ENCODE measurements at places on chromosomes 11 and 22.

- no peak for DNase-seq
These were observed 2.1 kb downstream of the LGALS12 start for GRCh38 chr11:63508009-63508408.

- no peak for DNase-seq
These were observed 26.8 kb downstream of the TPCN2 start for GRCh38 chr11:69075421-69076128.

GRCh38 chr11:45806937-45807791 lies 2.2 kb downstream of the SLC35C1 start:
- DNase-seq: no peak

DNA sequence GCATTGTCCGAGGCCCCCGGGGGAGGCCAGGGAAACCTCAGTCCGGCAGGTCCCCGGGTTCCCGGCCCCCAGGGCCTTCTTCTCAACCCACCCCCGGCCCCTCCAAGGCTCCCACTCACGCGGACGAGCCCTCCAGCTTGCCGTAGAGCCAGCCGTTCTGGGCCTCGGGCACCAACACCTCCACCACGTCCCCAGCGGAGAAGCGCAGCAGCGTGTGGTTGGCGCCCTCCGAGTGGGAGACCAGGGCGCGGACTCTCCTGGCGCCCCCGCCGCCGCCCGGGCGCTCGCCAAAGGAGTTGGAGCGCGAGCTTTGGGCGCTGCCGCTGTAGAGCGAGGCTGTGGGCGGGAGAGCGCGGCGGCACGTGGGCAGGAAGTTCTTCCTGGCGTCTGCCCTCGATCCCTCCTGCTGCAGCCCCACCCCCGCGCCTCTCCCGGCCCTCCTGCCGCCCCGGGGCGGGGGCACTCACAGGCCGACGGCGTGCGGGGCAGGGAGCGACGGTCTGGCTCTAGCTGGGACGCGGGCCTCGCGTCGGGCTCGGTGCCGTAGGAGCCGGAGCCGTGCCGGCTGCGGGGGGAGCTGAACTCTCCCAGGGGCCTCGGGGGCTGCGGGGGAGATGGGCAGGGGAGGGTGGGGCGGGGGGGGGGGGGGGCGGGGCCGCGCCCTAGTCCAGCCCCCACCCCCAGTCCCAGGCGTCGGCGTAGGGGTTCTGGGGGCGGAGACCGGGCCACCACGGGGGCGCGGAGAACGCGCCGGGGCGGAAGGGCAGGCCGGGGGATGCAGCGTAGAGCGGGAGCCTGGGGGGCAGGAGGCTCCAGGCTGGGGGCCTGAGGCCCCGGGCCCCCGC lies 4.9 kb upstream of the SLC16A8 start:
- no peak for DNase-seq

DNA sequence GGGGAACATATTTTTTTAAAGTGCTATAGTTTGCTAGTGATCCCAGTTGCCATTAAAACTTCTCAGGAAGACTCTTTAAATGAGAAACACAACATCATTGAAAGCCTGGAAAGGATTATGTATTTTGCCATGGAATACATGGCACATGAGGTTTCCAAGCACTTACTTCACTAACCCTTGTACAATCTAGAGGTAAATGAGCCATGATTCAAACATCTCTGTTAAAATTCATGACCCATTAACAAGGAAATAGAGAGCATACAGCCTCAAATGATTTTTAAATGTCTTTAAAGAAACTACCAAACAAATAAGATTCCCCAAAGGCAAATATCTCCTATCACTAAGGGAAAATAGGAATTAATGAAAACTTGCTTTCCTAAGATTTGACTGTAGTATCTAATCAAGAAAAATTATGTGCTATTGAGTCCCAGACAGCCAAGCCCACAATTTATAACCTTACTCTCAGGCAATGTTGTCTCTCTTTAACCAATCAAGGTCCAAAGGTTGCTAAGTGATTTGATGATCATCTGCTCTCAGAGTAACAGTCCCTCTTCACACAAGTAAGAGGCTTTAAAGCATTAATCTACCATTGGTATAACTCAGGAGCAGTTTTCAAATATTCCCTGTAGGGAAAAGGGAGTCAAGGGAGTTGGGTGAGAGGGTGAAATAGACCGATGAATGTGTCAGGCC lies 92.0 kb upstream of the DDI1 start:
- peak; percentile 64 for DNase-seq

- DNase-seq: no peak
These were observed 29.7 kb upstream of the PRODH start for GRCh38 chr22:18965526-18966421.

DNA sequence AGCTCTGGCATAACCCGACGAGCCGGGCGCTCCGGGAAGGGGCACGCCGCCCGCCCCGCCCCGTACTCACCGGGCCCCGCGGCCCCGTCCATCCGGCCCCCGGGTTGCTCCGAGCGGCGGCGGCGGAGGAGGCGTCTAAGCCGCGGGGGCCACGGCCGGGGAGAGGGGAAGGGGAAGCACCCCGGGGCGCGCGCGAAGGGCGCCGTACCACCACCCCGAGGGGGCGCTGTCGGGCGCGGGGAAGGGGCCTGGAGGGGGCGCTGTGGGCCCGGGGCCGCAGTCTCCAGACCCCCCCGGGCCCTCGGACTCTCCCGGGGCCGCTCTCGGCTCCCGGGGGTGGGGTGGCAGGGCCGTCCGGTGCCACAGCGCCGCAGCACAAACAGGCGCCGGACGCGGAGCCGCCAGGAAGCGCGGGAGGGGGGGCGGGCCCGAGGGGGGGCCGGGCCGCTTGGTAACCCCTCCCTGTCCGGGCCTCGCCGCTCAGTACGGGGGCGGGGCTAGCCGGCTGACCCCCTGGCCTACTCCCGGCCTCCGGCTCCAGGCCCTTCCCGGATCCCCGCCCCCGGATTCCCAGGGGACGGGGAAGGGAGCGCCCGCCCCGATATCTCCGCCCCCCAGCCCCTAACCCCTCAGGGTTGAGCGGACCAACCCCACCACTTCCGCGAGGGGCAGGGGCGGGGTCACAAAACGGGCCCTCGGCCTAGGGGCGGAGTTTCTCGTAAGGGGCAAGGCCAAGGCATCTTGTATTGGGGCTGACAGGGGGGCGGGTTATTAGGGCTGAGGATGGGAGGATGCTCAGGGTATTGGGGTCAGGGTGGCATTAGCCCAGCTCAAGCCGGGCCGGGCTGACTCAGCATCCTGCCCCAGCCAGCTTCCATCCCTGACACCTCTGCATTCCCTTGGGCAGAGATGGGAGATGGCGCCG lies at the start of the genes EML3 and ROM1:
TSS of gene EML3 (minus strand) at position 410 of the 925 bp plus-strand sequence. CDS start at position 92, 318 bp downstream.
TSS of gene ROM1 (plus strand) at position 892 of the 925 bp plus-strand sequence. CDS start at position 917, 25 bp downstream.
- DNase-seq: no peak
